NCI-H748 treated with DMSO at 0.1 percent for 48 hours (cell line): ENCODE measurements at places on chromosomes 3 and 15.
A peak's percentile ranks its signal among the peaks of the same experiment; 100 is the strongest.

DNA sequence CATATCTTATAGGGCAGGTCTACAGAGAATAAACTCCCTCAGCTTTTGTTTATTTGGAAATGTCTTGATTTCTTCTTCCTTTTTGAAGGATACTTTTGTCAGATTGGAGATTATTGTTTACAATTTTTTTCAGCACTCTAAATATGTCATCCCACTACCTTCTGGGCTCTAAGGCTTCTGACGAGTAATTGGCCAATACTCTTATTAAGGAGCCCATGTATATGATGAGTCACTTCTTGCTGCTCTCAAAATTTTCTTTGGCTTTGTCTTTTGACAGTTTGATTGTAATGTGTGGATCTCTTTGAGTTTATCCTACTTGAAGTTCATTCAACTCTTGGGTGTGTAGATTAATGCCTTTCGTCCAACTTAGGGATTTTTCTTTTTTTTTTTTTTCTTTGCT, 28.9 kb upstream of the CD200R1L start:
- DNase-seq = no peak

DNA sequence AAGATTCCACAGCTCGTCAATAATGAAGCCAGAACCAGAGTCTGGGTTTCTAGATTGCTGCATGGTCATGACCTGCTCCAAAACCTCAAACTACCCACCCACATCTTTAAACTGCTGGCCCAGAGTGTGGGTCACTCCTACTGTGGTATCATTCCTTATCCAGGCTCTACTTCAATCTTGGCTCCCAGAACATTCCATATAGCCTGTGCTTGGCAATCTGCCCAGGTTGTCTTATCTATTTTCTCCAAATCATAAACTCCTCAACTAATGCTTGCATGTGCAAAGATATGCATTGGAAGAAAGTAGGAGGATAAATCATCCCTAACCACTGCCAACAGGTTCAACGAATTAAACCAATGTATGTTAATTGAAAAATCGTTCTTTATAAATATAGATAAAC, 169.7 kb downstream of the ANXA2 start:
- no peak for DNase-seq

- no peak for DNase-seq
Observed at GRCh38 chr15:55496716-55497115, 11.3 kb downstream of the DNAAF4 start.

DNA sequence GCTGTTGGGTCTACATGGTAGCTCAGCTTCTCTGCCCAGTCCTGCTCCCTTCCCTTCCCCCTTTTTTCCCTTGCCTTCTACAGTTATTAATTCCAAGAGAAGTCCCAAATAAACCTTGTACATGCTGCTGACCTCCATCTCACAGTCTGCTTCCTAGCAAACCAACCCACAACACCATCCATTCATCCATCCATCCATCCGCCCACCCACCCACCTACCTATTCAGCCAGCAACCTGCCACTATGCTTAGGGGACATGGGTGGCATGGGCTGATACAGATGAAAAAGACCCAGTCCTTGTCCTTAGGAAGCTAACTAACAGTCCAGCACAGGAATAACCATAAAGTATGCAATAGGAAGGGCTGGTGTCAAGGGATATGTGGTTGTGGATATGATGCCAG, 5.7 kb downstream of the TNFAIP8L3 start:
- DNase-seq = no peak

- DNase-seq = no peak
Observed at GRCh38 chr3:42001777-42002176, 39.9 kb upstream of the ULK4 start.

DNA sequence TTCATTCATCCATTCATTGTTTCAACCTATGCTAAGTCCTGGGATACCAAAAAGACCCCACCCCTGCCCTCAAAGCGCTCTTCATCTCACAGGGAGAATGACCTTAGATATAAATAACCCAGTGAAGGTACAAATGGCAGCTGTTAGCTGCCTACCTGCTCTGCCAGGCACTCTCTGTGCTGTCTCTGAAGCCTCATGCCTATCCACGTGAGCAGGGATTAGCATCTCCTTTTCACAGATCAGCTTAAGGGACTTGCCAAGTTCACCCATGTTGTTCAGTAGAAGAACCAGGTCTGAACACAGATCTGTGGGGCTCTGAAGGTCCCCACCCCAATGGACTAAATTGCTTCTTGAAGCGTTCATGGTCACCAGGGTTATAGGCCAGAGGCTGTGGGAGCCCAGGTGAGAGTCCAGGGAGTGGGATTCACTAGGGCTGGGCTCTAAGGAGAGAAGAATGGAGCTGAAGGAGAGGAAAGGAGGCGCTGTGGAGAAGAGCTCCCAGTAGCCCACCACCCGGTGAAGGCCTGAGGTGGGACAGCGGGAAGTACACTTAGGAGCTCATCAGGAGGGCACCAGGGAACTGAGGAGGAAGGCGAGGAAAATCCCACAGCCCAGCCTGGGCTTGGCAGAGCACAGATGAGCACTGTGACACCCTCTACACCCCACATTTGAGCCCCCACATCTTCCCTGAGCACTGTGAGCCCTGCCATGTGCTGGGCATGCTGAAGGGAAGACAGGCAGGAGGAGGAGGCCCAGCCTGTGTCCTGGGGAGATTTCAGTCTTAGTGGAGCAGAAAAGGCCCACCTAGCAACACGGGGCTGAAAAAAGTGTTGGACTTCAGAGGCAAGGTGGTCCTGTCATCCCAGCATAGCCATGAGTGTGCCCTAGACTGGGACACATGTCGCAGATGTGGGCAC, 20.4 kb downstream of the RBP1 start:
- no peak for DNase-seq

GRCh38 chr3:151145713-151146070, 57.3 kb downstream of the GPR171 start:
- DNase-seq = no peak

GRCh38 chr15:25850154-25851111, 12.7 kb downstream of the ATP10A start:
- peak; percentile 0 for DNase-seq

DNA sequence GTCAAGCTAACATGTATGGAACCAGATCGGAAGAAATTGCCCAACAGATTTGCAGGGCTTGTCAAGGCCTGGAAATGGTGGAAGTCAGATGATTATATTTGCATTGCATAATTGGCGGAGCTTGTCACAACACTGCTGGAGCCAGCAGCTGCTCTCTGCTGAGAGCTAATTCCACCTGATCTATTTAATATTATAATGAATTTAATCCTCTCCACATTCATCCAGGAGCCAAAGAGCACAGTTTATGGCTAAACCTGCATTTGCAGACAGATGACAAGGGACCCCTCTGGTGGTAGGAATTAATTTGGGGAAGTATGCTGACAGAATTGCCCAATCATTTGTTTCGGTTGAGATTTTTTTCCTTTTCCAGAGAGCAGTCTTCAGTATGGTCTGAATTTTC, 730.2 kb downstream of the TUSC7 start:
- peak; percentile 80 for DNase-seq

GRCh38 chr3:93989241-93989640, 9.3 kb downstream of the ARL13B start:
- no peak for DNase-seq

GRCh38 chr3:143128227-143128955, 8.8 kb downstream of the CHST2 start:
- no peak for DNase-seq

GRCh38 chr3:56894881-56895431, 93.2 kb upstream of the ARHGEF3 start:
- no peak for DNase-seq
